Effector CD8-positive, alpha-beta T cell (primary cell): ENCODE measurements at places on chromosomes 7 and 10.

DNA sequence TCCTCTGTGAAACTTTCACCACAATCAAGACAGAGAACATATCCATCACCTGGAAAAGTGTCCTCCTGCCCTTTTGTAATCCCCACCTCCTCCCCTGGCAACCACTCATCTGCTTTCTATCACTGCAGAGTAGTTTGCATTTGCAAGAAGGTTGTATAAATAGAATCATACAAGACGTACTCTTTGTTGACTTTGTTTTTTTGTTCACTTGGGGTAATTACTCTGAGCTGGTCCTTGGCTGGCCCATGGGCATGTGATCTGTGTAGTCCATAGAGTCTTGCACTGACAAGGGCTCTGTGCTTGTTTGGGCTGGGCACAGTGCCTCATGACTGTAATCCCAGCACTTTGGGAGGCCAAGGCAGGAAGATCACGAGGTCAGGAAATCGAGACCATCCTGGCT is 7.8 kb upstream of the HACD1 start:
- DNase-seq, result no peak

GRCh38 chr7:14071045-14071444 is 81.6 kb upstream of the ETV1 start:
- no peak for DNase-seq

GRCh38 chr10:46064269-46064817 is 18.3 kb upstream of the MSMB start:
- no peak for DNase-seq

DNA sequence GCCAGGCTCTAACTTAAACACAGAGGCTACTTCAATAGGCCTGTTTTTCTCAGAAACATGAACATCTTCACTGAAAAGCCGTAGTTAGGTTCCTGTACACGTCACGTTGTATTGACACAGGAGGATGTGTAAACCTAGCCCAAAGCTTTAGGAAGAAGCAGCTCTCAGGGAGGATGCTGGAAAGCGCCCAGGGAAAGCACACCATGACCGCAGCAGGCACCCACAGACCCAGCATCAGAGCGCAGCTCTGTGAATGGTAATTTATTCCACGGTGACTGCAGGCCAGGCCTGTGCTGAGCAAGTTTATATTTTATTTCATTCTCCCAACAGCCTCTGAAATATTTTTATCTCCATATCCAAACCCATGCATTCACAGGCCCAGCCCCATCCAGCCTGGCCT is 51.1 kb downstream of the ASB13 start:
- no peak for DNase-seq
